BJ (cell line): ENCODE measurements at places on chromosomes 7 and 10. TPM values are rescaled to one million over a fixed set of nuclear protein-coding genes. Genes with fewer than 3 reads are reported as not detected.

Gene POU6F2
- not detected in 2 replicates for polyA plus RNA-seq

Gene CUBN
- polyA plus RNA-seq, result 0.39 TPM in 2 replicates

Gene ZFAND2A
- polyA plus RNA-seq, result 43.6 and 46.3 TPM in 2 replicates

Gene ATOH7
- 0.05 TPM in 1 of 2 replicates, not detected in the other for polyA plus RNA-seq

Gene MYPN
- polyA plus RNA-seq, result 9.7 and 10.5 TPM in 2 replicates

- DNase-seq, result no peak
Measured at GRCh38 chr7:2094454-2095045, 138.2 kb downstream of the MAD1L1 start.

- no peak for DNase-seq
Measured at GRCh38 chr7:84663224-84663623, 468.6 kb upstream of the SEMA3A start.

DNA sequence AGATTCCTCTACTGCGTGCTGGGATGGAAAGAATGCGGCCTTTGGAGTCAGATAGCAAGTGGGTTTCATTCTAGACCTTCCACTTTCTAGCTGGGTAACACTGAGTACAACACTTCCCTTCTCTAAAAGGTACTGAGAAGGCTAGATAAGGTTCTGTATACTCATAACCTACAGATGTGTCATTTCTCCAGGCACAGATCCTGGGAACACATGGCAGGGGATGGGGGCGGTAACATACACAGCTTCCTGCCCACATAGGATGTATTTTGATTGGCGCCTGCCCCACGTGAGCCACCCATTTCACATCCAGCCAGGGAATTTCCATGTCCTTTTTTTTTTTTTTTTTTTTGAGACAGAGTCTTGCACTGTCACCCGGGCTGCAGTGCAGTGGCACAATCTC is 31.8 kb downstream of the KLRG2 start:
- DNase-seq, result no peak

GRCh38 chr10:131180740-131181415 is 130.6 kb downstream of the TCERG1L start:
- DNase-seq, result no peak

- DNase-seq, result no peak
Measured at GRCh38 chr10:105837951-105838350, 1196.9 kb downstream of the SORCS3 start.

DNA sequence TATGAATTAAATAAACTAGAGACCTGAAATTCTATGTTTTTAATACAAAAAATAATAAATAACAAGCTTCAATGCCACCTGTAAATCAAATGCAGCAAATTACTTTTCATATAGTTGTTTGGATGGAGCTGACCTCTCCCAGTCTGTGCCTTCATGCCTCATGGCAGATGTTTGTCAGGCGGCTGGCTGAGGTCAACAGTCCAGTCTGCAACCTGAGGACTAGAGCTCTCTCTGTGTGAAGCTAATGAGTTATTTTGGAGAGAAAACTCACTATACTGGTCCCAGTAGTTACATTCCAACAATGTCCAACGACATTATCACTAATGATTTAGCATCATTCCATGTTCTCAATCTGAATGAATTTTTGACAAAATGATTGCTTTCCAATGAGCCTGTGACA is 746.2 kb upstream of the POM121L12 start:
- DNase-seq, result no peak

GRCh38 chr10:78433076-78433595 is 399.5 kb downstream of the RPS24 start:
- no peak for DNase-seq
